Adrenal gland (tissue), 19 donors: ENCODE measurements at places on chromosomes 4 and X.

DNA sequence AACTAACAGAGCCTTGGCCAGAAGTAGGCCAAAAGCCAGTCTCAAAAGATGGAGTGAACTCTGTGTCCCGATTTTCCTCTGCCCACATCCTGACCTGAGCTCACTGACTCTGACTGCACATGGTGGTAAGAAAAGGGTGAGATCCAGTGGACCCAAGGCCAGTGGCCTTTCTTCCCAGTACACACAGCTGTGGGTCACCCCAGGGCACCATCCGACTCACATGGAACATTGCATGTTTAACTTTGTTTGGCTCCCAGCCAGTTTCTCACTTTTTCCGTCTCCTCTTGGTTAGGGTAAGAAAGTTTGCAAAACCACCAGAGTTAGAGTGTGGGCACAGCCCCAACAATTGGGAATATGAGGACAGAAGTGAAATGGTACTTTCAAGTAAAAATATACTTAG is 69.8 kb downstream of the GAB1 start:
- DNase-seq: peak; percentile 90

GRCh38 chr4:48538358-48538757 is 48.3 kb downstream of the ZAR1 start:
- DNase-seq: no peak

DNA sequence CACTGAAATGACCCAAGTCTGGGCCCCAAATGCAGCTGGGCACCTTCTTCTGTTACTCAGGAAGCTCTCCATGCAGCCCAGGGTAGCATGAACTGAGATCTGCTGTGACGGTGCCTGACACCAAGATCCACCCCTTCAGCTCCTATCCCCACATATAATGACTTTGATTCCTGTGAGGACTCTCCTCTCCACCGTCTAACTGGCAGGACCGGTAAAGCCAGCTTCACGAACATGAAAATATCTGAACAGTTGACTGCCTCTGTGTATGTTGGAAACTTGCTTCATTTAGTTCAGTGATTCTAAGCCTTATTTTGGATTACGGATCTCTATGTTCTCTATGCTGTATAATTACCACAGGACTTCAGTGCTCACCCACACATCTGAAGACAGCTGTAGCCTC is 115.5 kb upstream of the TMEM150C start:
- no peak for DNase-seq

DNA sequence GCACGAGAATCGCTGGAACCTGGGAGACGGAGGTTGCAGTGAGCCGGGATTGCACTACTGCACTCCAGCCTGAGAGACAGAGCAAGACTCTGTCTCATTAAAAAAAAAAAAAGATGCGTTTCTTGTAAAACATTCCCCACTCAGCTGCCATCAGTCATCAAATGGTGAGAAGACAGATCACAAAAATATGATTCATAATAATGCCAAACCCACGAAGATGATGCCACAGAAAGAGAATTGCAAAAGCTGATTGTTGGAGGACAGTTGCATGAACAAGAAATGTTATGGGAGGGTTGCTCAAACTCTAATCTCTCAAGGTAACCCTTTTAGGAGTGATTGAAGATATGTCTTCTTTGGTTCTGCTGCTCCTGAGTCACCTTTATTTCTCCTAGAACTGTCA is 21.4 kb upstream of the SMIM14 start:
- DNase-seq: no peak

DNA sequence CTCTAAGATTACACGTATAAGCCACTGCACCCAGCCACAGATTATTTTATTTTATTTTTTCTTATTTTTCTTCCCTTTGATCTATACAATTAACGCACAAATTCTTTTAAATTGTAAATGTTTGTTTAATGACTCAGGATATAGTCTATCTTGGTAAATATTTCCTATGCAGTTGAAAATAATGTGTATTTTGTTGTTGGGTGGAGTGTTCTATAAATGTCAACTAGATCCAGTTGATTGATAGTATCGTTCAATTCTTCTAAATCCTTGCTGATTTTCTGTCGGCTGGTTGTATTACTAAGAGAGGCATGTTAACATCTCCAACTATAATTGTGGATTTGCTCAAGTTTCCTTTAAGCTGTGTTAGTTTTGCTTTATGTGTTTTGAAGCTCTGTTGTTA is 92.0 kb downstream of the TRAPPC11 start:
- no peak for DNase-seq

DNA sequence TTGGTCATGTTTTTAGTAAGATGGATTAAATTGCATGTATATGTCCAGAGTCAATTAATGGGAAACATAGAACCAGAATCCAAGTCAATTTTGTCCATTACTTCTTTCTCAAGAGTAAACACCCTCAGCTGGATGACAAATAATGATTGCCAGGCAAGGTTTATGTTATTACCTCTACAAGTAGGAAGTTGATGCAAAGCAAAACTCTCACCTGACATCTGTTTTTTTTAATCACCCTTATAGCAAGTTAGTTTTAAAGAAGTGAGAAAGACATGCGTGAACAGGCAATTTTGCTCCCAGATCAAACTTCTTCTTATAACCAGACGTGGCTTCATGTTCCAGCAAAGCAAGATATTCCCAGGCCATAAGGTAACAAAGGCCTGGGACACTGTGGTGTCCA is 348.5 kb upstream of the FTHL17 start:
- DNase-seq: no peak
